Stomach (tissue), 19 donors: ENCODE measurements at places on chromosomes 11 and 22. TPM values are rescaled to one million over a fixed set of nuclear protein-coding genes. Genes with fewer than 3 reads are reported as not detected.

ANO9 gene
- 12.8 TPM for polyA plus RNA-seq

ROBO4 gene
- 2.7 TPM for polyA plus RNA-seq

SDF2L1 gene
- polyA plus RNA-seq: 42.7 TPM

PRRG4 gene
- 9.0 TPM for polyA plus RNA-seq

NAV2 gene
- 3.4 TPM for polyA plus RNA-seq

FOSL1 gene
- 7.0 TPM for polyA plus RNA-seq

LUZP2 gene
- polyA plus RNA-seq: 0.18 TPM

SLN gene
- 5.3 TPM for polyA plus RNA-seq

PHETA2 gene
- polyA plus RNA-seq: 21.5 TPM

SYT12 gene
- 1.1 TPM for polyA plus RNA-seq

TCN1 gene
- 48.7 TPM for polyA plus RNA-seq

OR5B21 gene
- not detected for polyA plus RNA-seq
